Aorta (tissue), 5 donors: ENCODE measurements at places on chromosomes 7 and 10. TPM values are rescaled to one million over a fixed set of nuclear protein-coding genes. Genes with fewer than 3 reads are reported as not detected.

DNA sequence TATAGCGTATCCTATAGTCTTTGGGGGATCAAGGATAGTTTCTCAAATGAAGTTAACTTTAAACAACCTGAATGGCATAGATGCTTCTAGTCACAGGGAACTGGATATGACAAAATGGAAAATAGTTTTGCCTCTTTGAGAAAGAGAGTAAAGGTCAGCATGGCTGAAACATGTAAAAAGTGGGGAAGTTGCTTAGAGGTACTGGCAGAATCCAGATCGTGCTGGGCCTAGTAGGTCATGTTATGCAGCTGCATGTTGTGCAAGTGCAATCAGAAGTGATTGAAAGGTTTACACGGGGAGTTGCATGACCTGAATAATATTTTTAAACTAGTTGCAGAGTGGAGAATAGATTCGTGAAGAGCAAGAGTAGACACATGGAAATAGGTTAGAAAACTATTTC lies 201.1 kb upstream of the HDAC9 start:
- H3K4me3 ChIP-seq, result no peak overlapping the region
- no peaks in the 10 kb centered on the region for H3K4me1 ChIP-seq
- no peak for DNase-seq
- no peaks in the 10 kb centered on the region for H3K36me3 ChIP-seq

GRCh38 chr10:24381235-24382010 lies 172.5 kb downstream of the KIAA1217 start:
- DNase-seq, result no peak
- no peak overlapping the region for H3K4me3 ChIP-seq
- no peaks in the 10 kb centered on the region for H3K36me3 ChIP-seq
- no peak overlapping the region for H3K27ac ChIP-seq
- H3K4me1 ChIP-seq, result peaks cover 3% of the 10 kb centered on the region

GRCh38 chr7:36758879-36759278 lies 34.6 kb upstream of the AOAH start:
- H3K36me3 ChIP-seq, result no peaks in the 10 kb centered on the region
- no peak overlapping the region for H3K4me3 ChIP-seq
- no peaks in the 10 kb centered on the region for H3K27me3 ChIP-seq
- no peak overlapping the region for H3K27ac ChIP-seq

DNA sequence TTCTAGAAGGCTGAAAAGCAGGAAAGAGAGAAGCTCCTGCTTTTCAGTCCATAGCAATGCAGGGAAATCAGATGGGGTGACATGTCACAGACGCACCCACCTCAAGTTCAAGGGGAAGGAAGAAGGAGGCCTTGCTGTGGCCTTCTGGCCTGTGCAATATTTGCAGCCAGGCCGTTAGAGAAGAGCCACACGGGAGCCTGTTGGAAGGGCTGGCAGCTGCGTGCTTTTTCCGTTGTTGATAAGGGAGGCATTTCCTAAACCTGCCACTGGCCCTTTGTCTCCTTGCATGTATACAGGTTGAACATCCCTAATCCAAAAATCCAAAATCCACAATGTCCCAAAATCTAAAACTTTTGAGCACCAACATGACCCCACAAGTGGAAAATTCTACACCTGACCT lies 492.5 kb upstream of the ZMIZ1 start:
- H3K27me3 ChIP-seq, result no peaks in the 10 kb centered on the region
- H3K4me3 ChIP-seq, result no peak overlapping the region
- H3K4me1 ChIP-seq, result no peaks in the 10 kb centered on the region
- no peaks in the 10 kb centered on the region for H3K36me3 ChIP-seq
- no peak overlapping the region for H3K27ac ChIP-seq

The SSBP1 gene
- polyA plus RNA-seq, result 157 TPM

GRCh38 chr7:1083729-1084657 lies 3.9 kb upstream of the GPER1 start:
- H3K36me3 ChIP-seq, result no peaks in the 10 kb centered on the region
- H3K27me3 ChIP-seq, result no peaks in the 10 kb centered on the region
- no peak overlapping the region for H3K4me3 ChIP-seq
- no peaks in the 10 kb centered on the region for H3K4me1 ChIP-seq

The GPR146 gene
- 3.5 TPM for polyA plus RNA-seq

The KCND2 gene
- polyA plus RNA-seq, result not detected

The WIPF3 gene
- polyA plus RNA-seq, result 3.4 TPM

The ANXA8 gene
- not detected for polyA plus RNA-seq

DNA sequence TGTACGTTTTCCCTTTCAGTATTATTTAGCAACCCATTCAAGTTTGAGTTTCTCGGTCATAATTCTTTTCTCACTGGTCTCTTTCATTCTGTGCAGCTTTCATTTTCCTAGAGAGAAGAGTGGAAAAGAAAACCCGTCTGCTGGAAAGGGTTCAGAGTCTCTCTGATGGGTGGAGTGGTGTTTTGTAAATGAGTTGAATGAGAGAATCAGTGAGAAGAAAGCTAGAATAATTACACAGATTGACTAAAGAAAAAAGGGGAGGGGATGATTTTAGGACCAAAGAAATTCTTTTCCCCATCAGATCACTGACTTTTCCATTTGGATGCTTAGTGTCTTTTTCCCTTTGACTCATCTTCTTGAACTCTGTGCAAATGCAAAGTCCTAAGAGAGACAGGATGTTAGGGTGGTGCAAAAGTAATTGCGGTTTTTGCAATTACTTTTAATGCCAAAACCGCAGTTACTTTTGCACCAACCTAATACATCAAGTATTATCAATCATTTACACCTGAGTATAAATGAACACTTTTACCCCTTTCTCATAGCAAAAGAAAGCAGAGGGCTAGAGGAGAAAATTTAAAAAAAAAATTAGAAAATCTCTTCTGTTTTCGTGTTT lies 242.1 kb upstream of the SP4 start:
- no peaks in the 10 kb centered on the region for H3K27me3 ChIP-seq
- no peak overlapping the region for H3K4me3 ChIP-seq
- no peaks in the 10 kb centered on the region for H3K4me1 ChIP-seq
- DNase-seq, result no peak
- no peak overlapping the region for H3K27ac ChIP-seq

DNA sequence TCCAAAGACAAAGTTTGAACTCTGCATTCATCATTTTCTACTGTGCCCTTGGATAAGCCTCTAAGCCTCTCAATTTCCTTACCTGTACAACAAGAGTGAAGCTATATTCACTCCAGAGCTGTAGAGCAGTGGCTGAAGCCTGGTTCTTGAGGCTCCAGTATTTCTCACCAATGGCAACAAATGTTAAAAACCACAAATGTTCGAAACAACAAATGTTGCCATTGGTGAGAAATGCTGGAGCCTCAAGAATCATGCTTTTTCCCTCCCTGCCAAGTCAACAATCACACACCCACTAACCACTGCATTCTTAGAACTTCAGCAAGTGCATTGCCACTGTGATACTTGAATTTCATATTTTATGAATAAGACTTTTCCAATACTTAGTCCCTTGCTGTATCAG lies 237.9 kb downstream of the TMEM26 start:
- DNase-seq, result no peak
- no peaks in the 10 kb centered on the region for H3K36me3 ChIP-seq
- H3K4me3 ChIP-seq, result no peak overlapping the region
- no peaks in the 10 kb centered on the region for H3K4me1 ChIP-seq

The TAS2R3 gene
- polyA plus RNA-seq, result not detected

DNA sequence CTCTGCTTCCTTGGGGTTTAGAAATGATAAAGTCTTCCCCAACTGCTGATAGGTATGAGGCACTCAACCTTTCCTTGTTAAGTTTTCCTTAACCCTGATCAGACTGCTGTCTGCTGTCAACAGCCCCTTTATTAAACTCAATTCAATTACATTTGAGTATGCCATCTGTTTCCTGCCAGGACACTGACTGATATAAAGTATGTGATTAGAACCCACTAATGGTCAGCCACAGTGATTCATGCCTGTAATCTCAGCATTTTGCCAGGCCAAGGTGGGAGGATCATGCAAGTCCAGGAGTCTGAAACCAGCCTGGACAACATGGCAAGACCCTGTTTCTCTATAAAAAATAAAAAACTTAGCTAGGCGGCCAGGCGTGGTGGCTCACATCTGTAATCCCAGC lies 18.1 kb downstream of the BAZ1B start:
- no peak overlapping the region for H3K27ac ChIP-seq
- no peaks in the 10 kb centered on the region for H3K4me1 ChIP-seq
- DNase-seq, result no peak

GRCh38 chr10:103666087-103666761 lies 172.7 kb downstream of the NEURL1 start:
- H3K4me1 ChIP-seq, result no peaks in the 10 kb centered on the region
- H3K4me3 ChIP-seq, result no peak overlapping the region
- no peak for DNase-seq
- H3K27ac ChIP-seq, result no peak overlapping the region

DNA sequence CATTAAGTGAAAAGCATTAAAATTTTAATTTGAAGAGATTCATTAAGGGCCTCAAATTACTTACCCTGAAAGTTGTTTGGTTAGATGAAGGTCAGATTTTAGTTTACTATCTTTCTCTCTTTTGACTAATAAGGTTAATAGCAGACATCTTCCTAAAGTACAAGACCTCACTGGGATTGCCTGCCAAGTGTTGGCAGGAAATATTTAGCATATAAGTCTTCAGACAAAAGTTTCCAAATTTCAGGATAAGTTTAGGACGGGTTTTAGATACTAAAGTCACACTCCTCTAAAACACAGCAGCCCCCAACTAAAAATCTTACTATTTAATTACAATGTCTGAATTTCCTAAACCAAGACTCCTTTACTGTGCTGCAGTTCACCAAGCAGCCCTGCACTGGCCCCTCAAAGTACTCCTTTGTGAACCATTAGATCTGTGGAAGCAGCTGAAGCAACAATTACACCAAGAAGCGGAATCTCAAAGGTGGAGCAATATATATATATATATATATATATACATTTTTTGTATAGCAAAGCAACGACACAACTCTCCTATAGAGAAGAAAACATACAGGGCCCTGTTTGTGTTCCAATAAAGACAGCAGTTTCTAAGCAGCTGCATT lies 91.2 kb upstream of the KCNIP2 start:
- DNase-seq, result no peak
- no peak overlapping the region for H3K27ac ChIP-seq
- H3K4me1 ChIP-seq, result peaks cover 8% of the 10 kb centered on the region
- no peaks in the 10 kb centered on the region for H3K27me3 ChIP-seq
- no peak overlapping the region for H3K4me3 ChIP-seq

The NEBL gene
- polyA plus RNA-seq, result 0.25 TPM

The LRRD1 gene
- polyA plus RNA-seq, result not detected

DNA sequence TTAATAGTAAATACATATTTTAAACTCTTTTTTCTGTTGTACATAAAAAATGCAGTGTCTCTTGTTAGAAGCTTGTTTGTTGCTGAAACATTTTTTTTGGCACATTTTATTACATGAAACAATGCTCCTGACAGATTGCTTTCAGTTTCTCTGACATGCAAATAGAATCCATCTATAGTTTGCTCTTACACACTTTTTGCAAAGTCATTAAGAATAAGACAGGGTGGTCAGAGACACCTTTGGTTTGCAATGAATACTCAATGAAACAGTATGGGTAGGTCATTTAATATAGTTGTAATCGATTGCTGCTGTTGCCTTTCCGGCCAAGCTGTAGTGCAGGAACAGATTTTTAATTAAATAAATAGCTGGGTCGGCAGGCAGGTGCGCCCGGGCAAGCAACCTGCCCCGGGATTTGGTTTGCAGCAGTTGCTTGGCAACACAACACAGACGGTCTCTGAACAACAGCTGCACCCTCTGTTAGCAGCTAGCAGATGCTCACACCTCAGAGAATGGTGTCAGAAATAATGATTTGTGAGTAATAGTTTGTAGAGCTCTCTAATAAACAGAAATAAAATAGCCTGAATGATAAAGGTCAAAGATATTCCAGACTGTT lies 115.7 kb upstream of the CACNA2D1 start:
- no peaks in the 10 kb centered on the region for H3K36me3 ChIP-seq
- no peaks in the 10 kb centered on the region for H3K27me3 ChIP-seq
- H3K4me3 ChIP-seq, result no peak overlapping the region
- H3K27ac ChIP-seq, result no peak overlapping the region
- no peak for DNase-seq

The LRRN3 gene
- not detected for polyA plus RNA-seq

DNA sequence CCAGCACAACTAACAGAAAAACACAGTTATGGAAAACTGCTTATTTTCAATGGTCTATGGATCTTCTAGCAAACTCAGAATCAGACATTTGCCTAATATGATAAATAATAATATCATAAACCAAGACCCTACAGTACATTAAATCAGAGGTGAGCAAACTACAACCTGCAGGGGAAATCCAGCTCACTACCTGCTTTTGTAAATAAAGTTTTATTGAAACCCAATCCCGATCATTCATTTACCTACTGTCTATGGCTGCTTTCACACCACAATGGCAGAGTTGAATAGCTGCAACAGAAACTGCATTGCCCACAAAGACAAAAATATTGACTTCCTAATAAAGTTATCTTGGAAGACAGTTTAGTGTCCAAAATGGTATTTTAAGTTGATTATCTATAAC lies 108.5 kb downstream of the ELAPOR2 start:
- peaks cover 3% of the 10 kb centered on the region for H3K4me1 ChIP-seq
- no peak for DNase-seq
- no peaks in the 10 kb centered on the region for H3K27me3 ChIP-seq
- H3K36me3 ChIP-seq, result no peaks in the 10 kb centered on the region
- no peak overlapping the region for H3K27ac ChIP-seq

DNA sequence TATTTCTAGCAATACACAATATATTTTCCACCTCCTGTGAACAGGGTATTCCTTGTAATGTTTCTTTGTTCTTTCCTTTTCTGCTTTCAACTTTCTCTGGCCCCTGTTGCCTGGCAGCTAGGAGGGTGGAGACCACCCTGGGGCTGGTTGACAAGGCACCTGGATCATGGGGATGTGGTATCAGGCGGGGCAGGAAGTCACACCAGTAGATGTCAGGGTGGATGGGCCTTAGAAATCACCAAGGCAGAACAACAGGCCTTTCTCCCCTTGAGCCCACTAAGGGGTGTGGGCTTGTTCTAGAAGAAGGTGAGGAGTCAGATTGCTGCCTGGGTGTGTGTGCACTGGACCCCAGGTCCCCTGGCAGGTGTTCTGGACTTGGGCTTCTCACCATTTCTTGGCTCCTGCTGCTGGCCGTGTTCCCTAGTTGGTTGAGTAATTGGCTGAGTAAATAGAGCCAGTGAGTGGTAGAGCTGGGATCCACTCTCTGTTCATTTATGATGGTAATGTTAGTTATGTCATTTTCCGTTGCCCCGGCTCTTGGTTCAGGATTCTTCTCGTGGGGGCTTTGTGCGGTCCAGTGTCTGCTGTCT lies 24.9 kb downstream of the ZNF783 start:
- no peaks in the 10 kb centered on the region for H3K4me1 ChIP-seq
- peak; percentile 38 for DNase-seq
- H3K27ac ChIP-seq, result no peak overlapping the region

- no peak for DNase-seq
- H3K4me1 ChIP-seq, result no peaks in the 10 kb centered on the region
- H3K27me3 ChIP-seq, result no peaks in the 10 kb centered on the region
- no peak overlapping the region for H3K27ac ChIP-seq
- H3K36me3 ChIP-seq, result no peaks in the 10 kb centered on the region
These were observed 1.1 kb upstream of the ZC3HAV1L start for GRCh38 chr7:139036901-139037300.

- no peaks in the 10 kb centered on the region for H3K27me3 ChIP-seq
- no peaks in the 10 kb centered on the region for H3K4me1 ChIP-seq
- H3K4me3 ChIP-seq, result no peak overlapping the region
- no peak overlapping the region for H3K27ac ChIP-seq
- H3K36me3 ChIP-seq, result no peaks in the 10 kb centered on the region
- no peak for DNase-seq
These were observed 36.4 kb downstream of the ANTXRL start for GRCh38 chr10:46323176-46323575.

The EMX2 gene
- not detected for polyA plus RNA-seq

The HOXA11 gene
- polyA plus RNA-seq, result 0.13 TPM

The CPA2 gene
- 2.8 TPM for polyA plus RNA-seq
